PC-9 (cell line): ENCODE measurements at places on chromosomes 4 and X. TPM values are rescaled to one million over a fixed set of nuclear protein-coding genes. Genes with fewer than 3 reads are reported as not detected.

The SLC6A14 gene
- 0.44 and 0.60 TPM in 2 replicates for total RNA-seq

DNA sequence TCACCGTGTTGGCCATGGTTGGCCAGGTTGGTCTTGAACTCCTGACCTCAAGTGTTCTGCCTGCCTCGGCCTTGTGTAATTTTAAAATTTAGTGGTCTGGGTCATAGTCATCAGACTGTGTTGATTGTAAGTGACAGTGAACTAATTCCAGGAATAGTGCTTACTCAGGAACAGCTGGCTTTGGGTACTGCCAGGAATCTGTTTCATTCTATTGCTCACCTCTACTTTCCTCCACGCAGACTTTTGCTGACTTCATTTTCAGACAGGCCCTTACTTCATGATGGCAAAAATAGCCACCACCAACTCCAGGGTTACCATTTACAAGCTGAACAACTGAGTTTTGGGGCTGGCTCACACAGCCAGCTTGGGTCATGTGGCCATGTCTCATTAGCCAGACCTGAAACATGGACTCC lies 54.6 kb downstream of the FNIP2 start:
- peaks cover 52% of the 10 kb centered on the region for H3K4me1 ChIP-seq
- no peak overlapping the region for H3K4me3 ChIP-seq
- no peak for DNase-seq

- H3K36me3 ChIP-seq, result no peaks in the 10 kb centered on the region
- H3K4me3 ChIP-seq, result no peak overlapping the region
- DNase-seq, result no peak
- no peak overlapping the region for H3K27ac ChIP-seq
- no peaks in the 10 kb centered on the region for H3K4me1 ChIP-seq
- no peaks in the 10 kb centered on the region for H3K27me3 ChIP-seq
These were observed 15.3 kb downstream of the SEPSECS start for GRCh38 chr4:25144870-25145481.

The GRIA2 gene
- total RNA-seq, result not detected in 2 replicates

DNA sequence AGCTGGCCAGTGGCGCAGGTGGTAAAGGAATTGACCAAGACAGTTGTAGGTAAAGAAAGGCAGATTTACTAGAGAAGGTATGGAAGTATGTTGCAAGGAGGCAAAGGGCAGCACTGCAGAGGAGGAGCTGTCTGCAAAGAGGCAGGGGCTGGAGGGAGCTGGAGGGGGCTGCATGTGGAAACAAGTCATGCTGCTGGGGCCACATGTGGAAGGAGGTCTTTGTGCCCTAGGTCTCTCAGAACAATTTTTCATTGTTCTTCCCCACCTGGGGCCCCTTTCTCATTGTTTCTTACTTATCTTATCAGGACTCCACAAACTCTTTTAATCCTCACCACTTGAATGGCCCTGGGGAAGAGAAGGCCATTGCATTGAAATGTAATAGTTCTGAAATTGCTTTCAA lies 144.8 kb upstream of the PLAC1 start:
- no peaks in the 10 kb centered on the region for H3K27me3 ChIP-seq
- no peaks in the 10 kb centered on the region for H3K36me3 ChIP-seq
- H3K27ac ChIP-seq, result no peak overlapping the region
- H3K4me3 ChIP-seq, result no peak overlapping the region
- H3K4me1 ChIP-seq, result peaks cover 9% of the 10 kb centered on the region

DNA sequence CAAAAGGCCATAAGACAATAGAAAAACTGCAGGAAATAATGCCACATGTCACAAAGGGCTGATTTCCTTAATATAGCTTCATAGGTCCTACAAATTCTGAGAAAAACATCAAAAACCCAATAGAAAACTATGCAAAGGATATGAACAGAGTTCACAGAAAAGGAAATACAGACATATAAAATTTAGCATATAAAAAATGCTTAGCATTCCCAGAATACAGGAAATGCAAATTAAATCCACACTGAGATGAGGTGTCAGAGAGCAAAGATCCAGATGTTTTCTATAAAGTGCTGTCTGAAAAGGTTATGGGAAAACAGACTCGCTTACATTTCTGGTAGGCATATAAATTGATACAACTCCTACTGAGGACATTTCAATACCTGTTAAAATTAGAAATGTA lies 33.8 kb downstream of the TXK start:
- DNase-seq, result no peak
- no peak overlapping the region for H3K27ac ChIP-seq
- H3K4me3 ChIP-seq, result no peak overlapping the region
- no peaks in the 10 kb centered on the region for H3K4me1 ChIP-seq

DNA sequence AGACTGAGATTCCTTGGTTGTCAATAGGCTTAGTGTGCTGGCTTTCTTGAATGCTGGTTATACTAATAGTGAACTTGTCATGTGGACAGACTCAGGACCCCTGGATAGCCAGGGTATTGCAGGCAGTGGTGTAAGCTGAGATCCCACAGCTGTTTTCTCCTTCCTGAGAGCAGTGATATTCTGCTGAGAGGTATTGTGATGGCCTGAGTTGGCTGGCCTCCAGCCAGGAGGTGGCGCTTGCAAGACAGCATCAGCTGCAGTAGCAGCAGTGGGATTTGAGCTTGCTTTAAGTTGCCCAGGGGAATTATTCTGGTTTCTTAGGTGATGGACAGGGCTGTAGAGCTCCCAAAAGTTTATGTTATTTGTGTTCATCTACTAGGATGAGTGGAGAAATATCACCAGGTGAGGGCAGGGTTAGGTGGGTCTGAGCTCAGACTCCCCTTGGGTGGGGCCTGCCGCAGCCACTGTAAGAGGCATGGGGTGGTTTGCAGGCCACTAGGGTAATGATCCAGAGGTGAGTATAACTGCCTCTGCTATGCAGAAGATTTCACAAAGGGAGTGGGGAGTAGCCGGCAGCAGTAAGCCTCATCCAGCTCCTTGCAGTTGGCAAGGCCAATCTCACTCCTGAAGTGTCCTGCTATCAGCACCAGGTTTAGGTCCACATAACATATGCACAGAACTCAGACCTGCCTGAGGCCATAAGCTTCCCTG lies 66.2 kb downstream of the IL15 start:
- no peak overlapping the region for H3K4me3 ChIP-seq
- H3K36me3 ChIP-seq, result no peaks in the 10 kb centered on the region
- no peak overlapping the region for H3K27ac ChIP-seq
- H3K4me1 ChIP-seq, result no peaks in the 10 kb centered on the region

GRCh38 chr4:15149839-15150592 lies 147.7 kb downstream of the CPEB2 start:
- DNase-seq, result peak; percentile 90
- no peak overlapping the region for H3K4me3 ChIP-seq
- no peaks in the 10 kb centered on the region for H3K36me3 ChIP-seq
- no peaks in the 10 kb centered on the region for H3K27me3 ChIP-seq
- peaks cover 24% of the 10 kb centered on the region for H3K4me1 ChIP-seq

- peaks cover 13% of the 10 kb centered on the region for H3K4me1 ChIP-seq
- no peak overlapping the region for H3K27ac ChIP-seq
- no peak for DNase-seq
- no peaks in the 10 kb centered on the region for H3K36me3 ChIP-seq
- H3K27me3 ChIP-seq, result no peaks in the 10 kb centered on the region
These were observed 170.3 kb upstream of the PUDP start for GRCh38 chrX:7318241-7318640.

DNA sequence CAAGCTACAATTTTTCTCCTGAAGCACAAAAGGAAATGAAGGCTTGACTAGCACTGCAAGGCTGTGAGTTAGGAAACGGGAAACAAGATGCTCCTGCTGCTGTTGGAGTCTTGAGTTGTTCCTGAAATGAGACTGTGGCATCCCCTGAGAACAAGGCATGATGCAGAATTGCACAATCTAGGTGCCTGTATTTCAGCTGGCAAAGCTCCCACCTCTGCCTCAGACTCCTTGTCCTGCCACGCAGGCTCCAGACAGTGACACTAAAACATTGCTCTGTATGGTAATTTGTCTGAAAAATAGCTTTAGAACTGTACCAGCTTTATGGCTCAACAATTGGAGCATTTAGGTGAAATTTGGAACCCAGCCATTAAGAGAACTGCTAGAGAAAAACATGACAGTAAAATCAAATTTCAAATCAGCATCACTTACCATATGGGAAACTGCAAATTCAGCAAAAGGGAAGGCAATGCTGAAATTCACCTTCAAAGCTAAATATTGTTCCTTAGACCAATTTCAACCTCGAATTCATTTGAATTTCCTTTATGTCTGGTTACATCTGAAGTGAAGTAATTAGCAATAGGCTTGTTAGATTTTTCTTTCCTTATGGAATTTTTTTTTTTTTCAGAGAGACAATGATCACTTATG lies 103.4 kb downstream of the MFAP3L start:
- no peaks in the 10 kb centered on the region for H3K36me3 ChIP-seq
- H3K4me1 ChIP-seq, result peaks cover 3% of the 10 kb centered on the region; the same call in 1 of the 2 replicates
- no peaks in the 10 kb centered on the region for H3K27me3 ChIP-seq

The PDE6B gene
- 5.9 and 8.2 TPM in 2 replicates for total RNA-seq

The RTL9 gene
- total RNA-seq, result 0.79 TPM in 1 of 2 replicates, not detected in the other

The NIPAL1 gene
- 7.0 and 8.2 TPM in 2 replicates for total RNA-seq

DNA sequence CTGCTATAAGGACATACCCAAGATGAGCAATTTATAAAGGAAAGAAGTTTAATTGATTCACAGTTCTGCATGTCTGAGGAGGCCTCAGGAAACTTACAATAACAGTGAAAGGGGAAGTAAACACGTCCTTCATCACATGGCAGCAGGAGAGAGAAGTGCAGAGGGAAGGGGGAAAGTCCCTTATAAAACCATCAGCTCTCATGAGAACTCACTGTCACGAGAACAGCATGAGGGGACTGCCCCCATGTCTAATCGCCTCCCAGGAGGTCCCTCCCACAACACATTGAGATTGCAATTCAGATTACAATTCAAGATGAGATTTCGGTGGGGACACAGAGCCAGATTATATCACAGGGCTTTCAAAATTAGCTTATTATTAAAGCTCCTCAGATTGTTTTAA lies 209.5 kb upstream of the PPP3CA start:
- no peaks in the 10 kb centered on the region for H3K36me3 ChIP-seq
- H3K27ac ChIP-seq, result no peak overlapping the region
- DNase-seq, result no peak
- no peaks in the 10 kb centered on the region for H3K4me1 ChIP-seq
- H3K27me3 ChIP-seq, result no peaks in the 10 kb centered on the region

The CT45A5 gene
- total RNA-seq, result not detected in 2 replicates

DNA sequence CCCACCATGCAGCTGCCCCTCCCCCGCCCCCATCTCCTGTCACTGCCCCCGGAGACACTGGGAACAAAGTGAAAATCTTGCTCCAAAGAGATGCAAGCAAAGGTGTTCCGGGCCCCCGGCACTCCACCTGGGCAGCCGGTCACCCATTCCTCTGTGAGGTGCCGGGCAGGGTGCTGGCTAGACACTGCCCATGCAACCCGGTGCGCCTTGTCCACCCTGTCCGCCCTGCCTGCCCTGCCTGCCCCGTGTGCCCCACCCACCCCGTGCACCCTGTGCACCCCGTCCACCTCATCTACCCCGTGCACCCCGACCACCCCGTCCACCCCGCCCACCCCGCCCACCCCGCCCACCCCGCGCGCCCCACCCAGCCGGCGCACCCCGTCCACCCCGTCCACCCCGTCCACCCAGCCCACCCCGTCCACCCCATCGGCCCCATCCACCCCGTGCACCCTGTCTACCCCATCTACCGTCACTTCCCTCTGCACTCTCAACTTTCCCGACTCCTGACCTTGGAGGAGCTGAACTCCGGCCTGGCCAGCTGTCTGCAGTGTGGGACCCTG lies 31.9 kb upstream of the FGFR3 start:
- H3K27ac ChIP-seq, result no peak overlapping the region
- no peak for DNase-seq
- peaks cover 9% of the 10 kb centered on the region for H3K4me1 ChIP-seq
- no peak overlapping the region for H3K4me3 ChIP-seq
- H3K27me3 ChIP-seq, result peaks cover 2% of the 10 kb centered on the region; the same call in 1 of the 2 replicates

- no peaks in the 10 kb centered on the region for H3K27me3 ChIP-seq
- H3K4me3 ChIP-seq, result no peak overlapping the region
- no peak overlapping the region for H3K27ac ChIP-seq
These were observed 670.5 kb downstream of the GABRG1 start for GRCh38 chr4:45453258-45453853.

- no peaks in the 10 kb centered on the region for H3K36me3 ChIP-seq
- no peak for DNase-seq
- no peaks in the 10 kb centered on the region for H3K4me1 ChIP-seq
- H3K27me3 ChIP-seq, result no peaks in the 10 kb centered on the region
These were observed 87.2 kb downstream of the HS3ST1 start for GRCh38 chr4:11341337-11342043.

DNA sequence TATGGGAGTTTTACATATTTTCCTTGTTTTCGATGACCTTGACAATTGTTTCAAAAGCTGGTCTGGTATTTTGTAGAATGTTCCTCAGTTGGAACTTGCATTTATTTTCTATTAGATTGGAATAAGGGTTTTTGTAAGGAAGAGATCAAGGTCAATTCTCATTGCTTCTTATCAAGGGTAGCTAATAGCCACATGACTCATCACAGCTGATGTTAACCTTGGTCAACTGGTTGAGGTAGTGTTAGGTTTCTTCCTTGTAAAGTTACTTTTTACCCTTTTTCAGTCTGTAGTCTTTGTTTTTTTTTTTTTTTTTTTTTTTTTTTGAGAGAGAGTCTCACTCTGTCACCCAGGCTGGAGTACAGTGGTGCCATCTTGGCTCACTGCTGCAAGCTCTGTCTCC lies 257.2 kb downstream of the SNCA start:
- DNase-seq, result no peak
- H3K36me3 ChIP-seq, result no peaks in the 10 kb centered on the region
- no peak overlapping the region for H3K27ac ChIP-seq

The IL3RA gene
- not detected in 2 replicates for total RNA-seq

GRCh38 chrX:154136627-154137161 lies 7.3 kb upstream of the OPN1LW start:
- no peaks in the 10 kb centered on the region for H3K4me1 ChIP-seq
- H3K36me3 ChIP-seq, result no peaks in the 10 kb centered on the region
- H3K27me3 ChIP-seq, result no peaks in the 10 kb centered on the region
- no peak overlapping the region for H3K27ac ChIP-seq
- DNase-seq, result peak; percentile 42
